ENCODE measurements at places on chromosomes 11 and 22. TPM values are rescaled to one million over a fixed set of nuclear protein-coding genes. Genes with fewer than 3 reads are reported as not detected.
A peak's percentile ranks its signal among the peaks of the same experiment; 100 is the strongest.

CTSW gene
- not detected for total RNA-seq

- DNase-seq = no peak
Measured at GRCh38 chr22:46656856-46657654, 36.9 kb downstream of the GRAMD4 start.

DNA sequence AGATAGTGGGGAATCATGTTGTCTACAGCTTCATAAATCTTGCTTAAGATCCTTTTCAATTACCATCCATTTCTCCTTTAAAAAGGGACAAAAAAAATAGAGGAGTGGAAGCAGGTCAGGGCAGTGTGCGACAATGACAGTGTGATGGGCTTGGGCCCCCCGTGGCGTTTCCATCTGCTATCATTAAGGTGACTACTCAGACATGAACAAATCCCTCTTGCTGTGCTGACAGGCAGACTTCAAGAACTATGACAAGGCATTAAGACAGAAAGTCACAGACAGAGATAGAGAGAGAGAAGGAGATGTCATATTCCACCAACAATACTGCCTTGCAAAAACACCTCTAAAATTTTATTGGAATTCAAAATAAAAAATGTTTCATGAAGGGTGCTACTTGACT is 263.2 kb downstream of the DCDC1 start:
- DNase-seq = no peak

DNA sequence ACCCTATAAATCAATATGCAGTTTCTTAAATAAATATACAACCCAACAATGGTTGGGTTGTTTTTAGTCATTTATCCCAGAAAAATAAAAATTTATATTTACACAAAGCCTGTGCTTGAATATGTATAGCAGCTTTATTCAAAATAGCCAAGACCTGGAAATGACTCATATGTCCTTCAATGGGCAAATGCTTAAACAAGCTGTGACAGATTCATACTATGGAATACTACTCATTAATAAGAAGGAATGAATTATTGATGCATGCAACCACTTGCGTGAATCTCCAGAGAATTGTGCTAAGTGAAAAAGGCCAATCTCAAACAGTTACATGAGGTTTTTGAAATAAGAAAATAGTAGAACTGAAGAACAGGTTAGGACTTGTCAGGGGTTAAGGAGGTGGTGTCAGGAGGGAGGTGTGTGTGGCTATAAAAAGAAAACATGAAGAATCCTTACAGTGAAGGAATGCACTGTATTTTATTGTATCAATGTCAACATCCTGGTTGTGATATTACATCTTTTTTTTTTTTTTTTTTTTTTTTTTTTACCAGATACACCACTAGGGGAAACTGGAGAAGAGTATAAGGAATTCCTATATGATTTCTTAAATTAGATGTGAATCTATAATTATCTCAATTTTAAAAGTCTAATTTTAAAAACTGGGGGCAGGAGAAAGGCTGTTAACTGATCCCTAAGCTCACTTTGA is 82.4 kb upstream of the CD44 start:
- DNase-seq = no peak

UQCR10 gene
- total RNA-seq = 309 TPM

DNA sequence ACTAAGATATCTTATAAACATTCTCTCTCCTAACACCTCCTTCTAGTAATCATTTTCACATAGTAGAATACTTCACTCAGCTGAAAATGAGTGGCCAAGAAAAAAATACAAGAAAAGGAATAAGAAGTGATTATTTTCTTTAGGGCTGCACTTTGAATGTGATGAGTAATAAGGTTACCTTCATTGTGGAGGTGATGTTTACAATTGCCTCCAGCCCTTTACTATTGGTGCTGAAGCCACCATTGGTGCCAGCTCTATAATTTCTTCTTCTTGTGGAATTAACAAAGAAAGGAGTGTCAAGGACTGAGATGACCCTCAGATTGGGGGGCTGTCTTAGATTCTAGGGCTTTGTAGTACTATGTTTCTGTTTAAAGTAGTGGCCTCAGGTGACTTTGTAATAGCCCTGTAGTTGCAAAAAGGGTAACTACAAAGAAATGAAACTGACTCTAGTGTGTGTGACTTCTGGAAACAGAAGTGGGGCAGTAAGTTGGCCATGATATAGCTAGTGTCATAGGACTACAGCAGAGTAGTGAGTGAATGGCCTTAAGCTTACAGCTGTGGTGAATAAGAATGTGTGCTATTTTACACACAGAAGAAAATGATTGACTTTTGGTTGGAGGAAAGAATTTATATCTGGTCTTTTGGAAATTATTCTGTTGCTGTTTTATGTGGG is 287.2 kb downstream of the TMEM135 start:
- DNase-seq = no peak

LRP4 gene
- total RNA-seq = 6.8 TPM

C11orf97 gene
- not detected for total RNA-seq

- no peak for DNase-seq
Measured at GRCh38 chr11:36458129-36458915, 51.8 kb downstream of the TRAF6 start.

DNA sequence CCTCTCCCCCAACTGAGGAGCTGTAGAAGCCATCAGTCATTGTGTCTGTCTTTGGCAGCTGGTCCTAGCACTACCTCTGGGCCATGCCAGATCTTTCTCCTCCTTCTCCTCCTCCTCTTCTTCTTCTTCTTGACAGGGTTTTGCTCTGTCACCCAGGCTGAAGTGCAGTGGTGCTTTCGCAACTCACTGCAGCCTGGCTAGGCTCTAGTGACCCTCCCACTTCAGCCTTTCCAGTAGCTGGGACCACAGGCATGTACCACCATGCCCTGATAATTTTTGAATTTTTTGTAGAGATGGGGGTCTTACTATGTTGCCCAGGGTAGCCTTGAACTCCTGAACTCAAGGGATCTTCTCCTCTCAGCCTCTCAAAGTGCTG is 50.1 kb upstream of the SHANK2 start:
- no peak for DNase-seq

SHISA8 gene
- total RNA-seq = not detected

SH3BP1 gene
- 9.4 TPM for total RNA-seq

DNA sequence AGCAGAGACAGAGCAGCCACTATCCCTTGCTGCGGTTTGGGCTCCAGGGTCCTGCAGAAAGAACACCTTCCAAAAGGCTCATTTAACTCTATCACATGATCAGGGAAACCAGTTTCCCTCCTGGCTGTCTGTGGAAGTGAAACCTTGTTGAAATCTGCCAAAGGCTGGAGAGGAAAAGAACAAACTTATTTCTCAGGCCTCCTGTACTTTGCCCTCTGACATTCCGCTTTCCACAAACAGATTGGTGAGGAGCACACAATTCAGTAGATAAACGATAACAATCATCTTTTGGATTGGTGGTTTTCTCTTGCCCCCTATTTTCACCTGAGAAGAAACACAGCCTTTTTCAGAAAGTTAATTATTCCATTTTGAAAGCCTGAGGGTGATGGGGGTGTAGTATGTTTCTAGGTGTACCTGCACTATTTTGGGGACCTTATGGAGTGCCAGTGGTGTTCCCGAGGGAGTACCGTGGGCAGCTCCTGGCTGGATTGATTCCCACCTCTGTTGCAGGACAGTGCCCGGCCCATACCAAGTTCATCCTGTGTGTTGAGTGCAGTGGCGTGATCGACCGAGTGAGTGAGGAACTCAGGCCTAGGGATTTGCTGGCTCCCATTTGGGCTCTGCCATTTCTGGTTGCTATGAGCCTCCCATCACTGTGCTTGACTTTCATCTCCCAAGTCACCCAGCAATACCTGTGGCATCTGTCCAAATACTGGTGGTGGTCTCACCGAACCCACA is 102.0 kb downstream of the TBC1D22A start:
- peak; percentile 88 for DNase-seq

GRCh38 chr11:64510759-64511158 is 80.3 kb upstream of the SLC22A12 start:
- no peak for DNase-seq

DNA sequence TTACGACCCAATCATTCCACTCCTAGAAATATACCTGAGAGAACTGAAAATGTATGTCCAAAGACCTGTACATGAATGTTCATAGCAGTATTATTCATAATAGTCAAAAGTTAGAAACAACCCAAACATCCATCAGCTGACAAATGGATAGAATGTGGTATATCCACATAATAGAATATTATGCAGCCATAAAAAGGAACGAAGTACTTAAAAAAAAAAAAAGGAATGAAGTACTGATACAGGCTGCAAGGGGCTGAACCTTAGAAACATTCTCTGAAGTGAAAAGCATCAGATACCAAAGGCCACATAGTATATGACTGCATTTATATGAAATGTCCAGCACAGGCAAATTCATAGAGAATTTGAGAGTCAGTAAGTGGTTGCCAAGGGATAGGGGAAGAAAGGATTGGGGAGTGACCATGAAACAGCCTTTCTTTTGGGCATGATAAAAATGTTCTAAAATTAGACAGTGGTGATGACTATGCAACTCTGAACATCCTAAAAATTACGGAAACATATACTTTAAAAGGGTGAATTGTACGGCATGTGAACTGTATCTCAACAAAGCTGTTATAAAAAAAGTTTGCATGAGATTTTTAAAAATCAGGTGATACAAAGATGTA is 1.8 kb downstream of the TPST2 start:
- no peak for DNase-seq

PTPN5 gene
- not detected for total RNA-seq

ADM gene
- 10.7 TPM for total RNA-seq

- DNase-seq = no peak
Measured at GRCh38 chr11:132772703-132773545, 759.4 kb downstream of the OPCML start.

DNA sequence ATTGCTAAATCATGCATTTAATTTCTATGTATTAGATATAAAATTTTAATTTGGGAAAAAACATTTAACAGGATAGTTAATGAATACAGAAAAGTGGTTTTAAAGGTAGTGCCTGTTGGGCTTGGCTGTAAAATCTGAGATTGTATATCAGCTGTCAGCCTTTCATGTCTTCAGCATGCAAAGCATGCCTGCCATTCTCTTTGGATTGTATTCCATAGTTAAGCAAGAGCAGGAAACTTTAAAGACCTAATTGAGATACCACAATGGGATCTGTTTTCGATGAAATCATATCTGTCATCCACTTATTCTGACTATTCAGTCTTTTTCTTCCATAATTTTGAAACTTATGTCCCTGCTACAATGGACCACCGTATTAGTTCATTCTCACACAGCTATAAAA is 451.0 kb upstream of the DDI1 start:
- DNase-seq = no peak

DNA sequence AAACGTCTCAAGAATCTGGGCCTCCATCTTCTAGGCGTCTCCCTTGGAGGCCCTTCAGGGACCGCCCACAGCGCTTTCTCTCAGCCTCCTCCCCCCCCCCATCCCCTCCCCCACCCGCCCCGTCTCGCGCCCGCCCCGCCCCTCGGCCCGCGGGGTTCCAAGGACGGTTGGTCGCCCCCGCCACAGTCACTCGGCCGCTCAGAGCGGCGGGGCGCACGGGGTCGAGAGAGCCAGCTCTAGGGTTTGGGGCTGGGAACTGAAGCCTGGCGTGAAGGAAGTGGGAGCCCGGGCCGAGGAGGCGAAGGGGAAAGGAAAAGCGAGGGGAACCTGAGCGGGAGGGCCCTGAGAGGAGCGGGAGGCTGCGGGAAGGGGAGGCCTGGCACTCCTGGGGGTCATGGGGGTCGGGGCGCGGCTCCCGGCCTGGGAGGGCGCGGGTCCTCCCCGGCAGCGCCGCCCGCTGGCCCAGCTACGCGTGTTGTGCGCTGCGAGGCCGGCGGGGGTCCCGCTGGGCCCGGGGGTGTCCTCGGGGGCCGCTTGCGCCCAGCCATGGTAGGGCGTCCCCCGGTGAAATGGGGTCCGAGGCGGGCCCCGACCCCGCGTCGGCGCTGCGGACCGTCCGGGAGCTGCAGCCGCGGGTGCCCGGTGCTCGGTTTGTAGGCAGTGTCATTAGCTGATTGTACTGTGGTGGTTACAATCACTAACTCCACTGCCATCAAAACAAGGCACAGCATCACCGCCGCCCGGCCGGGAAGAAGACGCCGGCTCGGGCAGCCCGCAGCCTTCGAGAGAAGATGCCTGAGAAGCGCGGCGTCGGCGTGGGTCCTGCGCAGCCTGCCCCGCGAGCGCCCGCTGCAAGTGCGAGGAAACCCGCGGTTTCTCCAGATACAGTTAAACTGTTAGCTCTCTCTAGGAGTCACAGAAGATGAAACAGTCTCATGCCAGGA is at the start of gene BTG4:
BTG4 (minus strand) TSS at position 91 of the 944 bp plus-strand sequence. CDS start 13,610 bp downstream, outside the sequence.
- DNase-seq = no peak

GRCh38 chr11:83819931-83820549 is 533.9 kb upstream of the CCDC90B start:
- DNase-seq = peak; percentile 43

GLB1L2 gene
- 0.27 TPM for total RNA-seq

CRYBB3 gene
- not detected for total RNA-seq

DNA sequence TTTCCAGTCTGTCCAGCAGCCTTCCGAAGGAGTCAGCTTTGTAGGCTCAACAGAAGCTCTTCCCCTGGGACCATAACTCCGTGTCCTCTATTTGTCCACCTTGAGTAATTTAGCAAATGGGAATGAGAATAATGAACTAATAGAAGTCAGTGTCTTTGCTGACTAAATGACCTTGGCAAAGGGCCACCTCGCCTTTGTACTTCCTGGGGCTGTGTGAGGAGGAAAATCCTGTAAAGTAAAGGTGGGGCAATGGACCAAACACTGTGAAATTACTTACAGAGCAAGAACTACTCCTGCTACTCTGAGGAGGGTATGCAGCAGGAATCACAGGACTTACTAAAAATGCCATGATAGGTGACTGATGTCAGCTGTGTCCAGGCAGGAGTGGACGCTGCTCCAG is 36.2 kb upstream of the CSNK2A3 start:
- DNase-seq = no peak

SDF2L1 gene
- 57.4 TPM for total RNA-seq

POU2AF1 gene
- total RNA-seq = 1.8 TPM

SCN2B gene
- not detected for total RNA-seq

GRCh38 chr11:130431801-130432200 is 3.4 kb upstream of the ADAMTS8 start:
- DNase-seq = no peak

DNA sequence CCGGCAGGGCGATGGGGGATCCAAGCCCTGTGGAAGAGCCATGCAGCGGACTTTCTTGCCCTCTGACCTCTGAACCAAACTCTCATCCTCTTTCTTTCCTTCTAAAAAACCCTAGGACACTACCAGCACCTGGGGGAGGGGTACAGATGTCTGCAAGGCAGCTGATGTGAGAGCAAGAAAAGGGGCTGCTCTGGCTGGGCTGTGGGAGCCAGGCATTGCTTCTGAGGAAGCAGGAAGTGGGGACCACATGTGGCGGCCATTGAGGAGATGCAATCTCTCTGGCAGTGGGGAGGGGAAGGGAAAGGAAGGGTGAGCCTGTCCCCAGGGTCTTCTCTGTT is 36.0 kb downstream of the FAM83F start:
- DNase-seq = no peak

UBE2L6 gene
- total RNA-seq = 37.6 TPM

- peak; percentile 50 for DNase-seq
Measured at GRCh38 chr11:20647976-20648565, 21.3 kb upstream of the NELL1 start.

OR10D3 gene
- not detected for total RNA-seq

DNA sequence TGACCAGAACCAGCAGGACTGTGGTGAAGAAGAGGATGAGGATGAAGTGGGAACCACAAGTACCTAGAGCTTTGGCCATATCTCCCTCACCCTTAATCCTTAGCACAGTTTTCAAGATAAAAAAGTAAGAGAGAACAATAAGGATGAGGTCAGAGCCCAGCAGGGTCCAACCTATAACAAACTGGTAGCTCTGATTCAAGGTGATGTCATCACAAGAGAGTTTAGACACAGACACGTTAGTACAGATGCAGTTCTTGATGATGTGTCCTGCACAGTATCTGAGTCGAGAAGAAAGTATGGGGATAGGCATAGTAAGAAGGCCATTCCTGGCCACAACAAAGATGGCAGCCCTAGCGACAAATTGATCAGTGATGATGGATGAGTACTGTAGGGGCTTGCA is 586 bp downstream of the OR56A5 start:
- no peak for DNase-seq

Measured in HepG2 (cell line).